ENCODE measurements at places on chromosomes 12 and 14. TPM values are rescaled to one million over a fixed set of nuclear protein-coding genes. Genes with fewer than 3 reads are reported as not detected.

- DNase-seq, result no peak
These were observed 161.1 kb upstream of the FBXO33 start for GRCh38 chr14:39593377-39593776.

DNA sequence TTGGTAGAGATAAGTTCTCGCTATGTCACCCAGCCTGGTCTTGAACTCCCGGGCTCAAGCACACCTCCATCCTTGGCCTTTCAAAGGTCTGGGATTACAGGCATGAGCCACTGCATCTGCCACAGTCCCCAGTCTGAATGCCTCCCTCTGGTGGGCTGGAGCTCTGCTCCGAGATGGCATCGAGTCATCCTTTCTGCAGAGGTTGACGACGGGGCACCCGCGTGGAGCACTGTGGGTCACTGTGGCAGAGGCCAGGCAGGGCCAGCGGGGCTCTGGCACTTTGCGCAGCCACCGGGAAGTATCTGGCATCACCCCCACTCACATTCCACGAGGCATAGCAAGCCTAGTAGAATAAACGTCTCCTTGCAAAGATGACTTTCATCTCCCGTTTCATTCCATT lies 163.3 kb upstream of the DIO3 start:
- DNase-seq, result no peak

DNA sequence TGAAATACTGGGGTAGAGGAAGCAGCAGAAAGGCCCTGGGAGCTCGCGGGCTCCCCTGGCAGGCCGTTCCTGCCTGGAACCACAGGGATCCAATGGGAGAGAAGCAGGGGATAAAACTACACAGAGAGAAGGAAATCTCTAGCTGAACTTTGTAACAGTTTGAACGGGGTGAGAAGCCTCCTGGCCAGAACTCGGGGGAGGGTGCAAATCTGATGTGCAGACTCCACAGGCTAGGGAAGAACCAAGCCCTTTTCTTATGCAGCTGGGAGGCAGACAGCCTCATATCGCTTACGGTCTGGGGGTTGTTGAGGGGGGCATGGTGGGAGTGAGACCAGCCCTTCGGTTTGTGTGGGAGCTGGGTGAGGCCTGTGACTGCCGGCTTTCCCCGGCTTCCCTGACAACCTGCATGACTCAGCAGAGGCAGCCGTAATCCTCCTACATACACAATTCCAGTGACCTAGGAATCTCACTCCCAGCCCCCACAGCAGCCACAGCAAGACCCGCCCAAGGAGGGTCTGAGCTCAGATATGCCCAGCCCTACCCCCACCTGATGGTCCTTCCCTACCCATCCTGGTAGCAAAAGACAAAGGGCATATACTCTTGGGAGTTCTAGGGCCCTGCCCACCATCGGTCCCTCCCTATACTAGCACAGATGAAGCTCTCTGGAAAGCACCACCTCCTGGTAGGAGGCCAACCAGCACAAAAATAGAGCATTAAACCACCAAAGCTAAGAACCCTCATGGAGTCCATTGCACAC lies 143.0 kb downstream of the TMTC1 start:
- DNase-seq, result peak; percentile 41

GRCh38 chr12:81231574-81232368 lies 153.9 kb downstream of the ACSS3 start:
- no peak for DNase-seq

Gene NTN4
- total RNA-seq, result 55.0 TPM
